ENCODE measurements at places on chromosomes 3 and 15. TPM values are rescaled to one million over a fixed set of nuclear protein-coding genes. Genes with fewer than 3 reads are reported as not detected.
A peak's percentile ranks its signal among the peaks of the same experiment; 100 is the strongest.

- peak; percentile 91 for ATAC-seq
Observed at GRCh38 chr3:180679178-180680096, at the start of gene CCDC39. Gene CCDC39 (minus strand): TSS chr3:180679489. CDS start chr3:180679380, 109 bp downstream.

The SLC28A2 gene
- 0.18 TPM for total RNA-seq

The USF3 gene
- total RNA-seq = 16.1 TPM

GRCh38 chr15:23483821-23484299 lies 36.8 kb upstream of the GOLGA6L2 start:
- peak; percentile 95 for ATAC-seq

The CYP19A1 gene
- total RNA-seq = 1.2 TPM

DNA sequence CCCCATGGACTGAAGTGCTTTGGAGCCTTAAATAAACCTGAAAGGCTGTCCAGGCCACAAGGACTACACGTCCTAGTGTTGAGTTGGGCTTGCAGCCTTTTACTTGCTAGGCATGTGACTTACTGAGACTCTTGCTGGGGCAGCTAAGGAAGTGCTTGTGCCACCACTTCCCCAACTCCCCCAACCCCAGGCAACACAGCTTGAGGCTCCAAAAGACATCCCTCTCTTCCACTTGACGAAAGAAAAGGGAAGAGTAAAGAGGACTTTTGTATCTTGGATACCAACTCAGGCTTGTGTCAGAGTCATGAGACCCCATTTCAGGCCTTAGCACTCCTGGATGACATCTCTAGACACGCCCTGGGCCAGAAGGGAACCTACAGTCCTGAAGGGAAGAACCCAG lies 109.8 kb downstream of the XRN1 start:
- no peak for ATAC-seq

GRCh38 chr15:39465843-39466749 lies 114.8 kb upstream of the THBS1 start:
- no peak for ATAC-seq

The ATP13A3 gene
- 56.3 TPM for total RNA-seq

The SNX22 gene
- total RNA-seq = 7.3 TPM

The CEMIP gene
- 0.71 TPM for total RNA-seq

DNA sequence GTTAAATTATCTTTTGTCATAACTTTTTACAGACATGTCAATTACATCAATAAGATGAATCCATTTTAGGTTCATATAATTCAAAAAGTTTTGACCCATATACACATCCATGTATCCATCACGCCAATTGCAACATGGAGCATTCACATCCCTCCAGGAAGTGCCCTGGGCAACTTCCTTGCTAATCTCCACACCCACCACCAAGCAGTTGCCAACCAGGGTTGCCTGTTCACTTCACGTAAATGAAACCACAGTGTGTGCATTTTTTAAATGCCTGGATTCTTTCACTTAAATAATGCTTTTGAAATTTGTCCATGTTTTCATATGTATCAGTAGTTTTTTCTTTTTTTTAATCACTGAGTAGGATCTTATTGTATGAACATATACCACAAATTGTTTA lies 40.7 kb upstream of the LYZL4 start:
- ATAC-seq = no peak

DNA sequence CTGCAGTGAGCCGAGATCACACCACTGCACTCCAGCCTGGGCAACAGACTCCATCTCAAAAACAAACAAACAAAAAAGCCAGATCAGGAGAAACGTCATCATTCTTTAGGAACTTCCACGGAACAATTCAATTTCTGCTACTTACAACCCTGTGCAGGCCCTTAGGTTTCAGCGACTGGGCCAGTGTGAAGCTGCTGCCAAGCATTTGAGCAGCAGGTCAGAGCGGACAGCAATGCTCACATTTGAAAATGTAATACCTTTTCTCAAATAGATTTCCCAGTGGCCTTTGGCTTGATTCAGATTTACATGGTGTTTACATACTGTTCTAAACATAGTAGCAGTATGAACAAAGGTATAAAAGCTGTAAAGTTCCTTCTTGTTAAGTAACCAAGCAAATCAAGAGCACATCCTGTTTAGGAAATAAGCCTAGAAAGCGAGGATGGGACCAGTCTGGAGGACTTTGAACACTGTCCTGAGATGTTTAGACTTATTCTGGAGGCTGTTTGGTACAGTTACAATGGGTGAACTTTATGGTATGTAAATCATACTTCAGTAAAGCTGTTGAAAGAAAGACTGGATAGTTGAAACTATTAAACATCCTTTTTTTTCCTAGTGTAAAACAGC lies 141.2 kb downstream of the HCN4 start:
- ATAC-seq = no peak

DNA sequence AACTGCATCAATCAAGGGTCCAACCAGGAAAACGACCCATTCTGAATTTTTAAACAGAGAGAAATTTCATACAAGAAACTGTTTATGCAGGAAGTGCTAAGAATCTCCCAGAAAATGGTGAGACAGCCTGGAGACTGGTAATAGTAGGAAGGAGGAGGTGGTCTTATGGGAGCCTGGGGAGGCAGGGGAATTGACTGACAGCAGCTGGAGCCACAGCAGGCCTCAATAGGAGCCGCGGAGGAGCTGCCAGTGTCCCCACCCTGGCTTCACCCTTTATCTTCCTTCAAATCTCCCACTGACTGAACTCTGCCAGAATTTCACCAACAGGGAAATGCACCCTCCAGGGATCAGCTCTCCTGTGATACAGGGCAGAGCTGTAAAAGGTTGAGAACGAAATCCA lies 7.5 kb upstream of the C3orf80 start:
- no peak for ATAC-seq

The FBXW12 gene
- total RNA-seq = 0.50 TPM

DNA sequence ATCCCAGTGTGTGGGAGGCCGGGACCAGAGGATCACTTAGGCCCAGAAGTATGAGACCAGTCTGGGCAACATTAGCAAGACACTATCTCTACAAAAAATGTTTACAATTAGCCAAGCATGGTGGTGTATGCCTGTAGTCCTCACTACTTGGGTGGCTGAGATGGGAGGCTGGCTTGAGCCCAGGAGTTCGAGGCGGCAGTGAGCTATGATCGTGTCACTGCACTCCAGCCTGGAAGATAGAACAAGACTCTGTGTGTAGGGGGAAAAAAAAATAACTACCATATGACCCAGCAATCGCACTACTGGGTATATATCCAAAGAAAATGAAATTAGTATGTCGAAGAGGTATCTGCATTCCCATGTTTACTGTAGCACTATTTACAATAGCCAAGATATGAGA lies 22.6 kb downstream of the RYK start:
- ATAC-seq = no peak

Measured in motor neuron (in vitro differentiated cells).